ENCODE measurements at places on chromosomes 3 and 15.

- DNase-seq = no peak
These were observed 303.0 kb upstream of the STAC start for GRCh38 chr3:36077320-36077719.

GRCh38 chr15:77607894-77608261, 24.8 kb downstream of the LINGO1 start:
- DNase-seq = no peak

- no peak for DNase-seq
These were observed 295.7 kb upstream of the LMCD1 start for GRCh38 chr3:8205881-8206280.

GRCh38 chr15:25184356-25185155, 229.8 kb downstream of the SNRPN start:
- DNase-seq = no peak
